M059J (cell line): ENCODE measurements at places on chromosomes 16 and 17. TPM values are rescaled to one million over a fixed set of nuclear protein-coding genes. Genes with fewer than 3 reads are reported as not detected.

SLC4A1 gene
- not detected in 2 replicates for total RNA-seq

KRT15 gene
- total RNA-seq = 6.3 and 10.2 TPM in 2 replicates

SRCAP gene
- total RNA-seq = 6.9 and 11.7 TPM in 2 replicates

ANKS4B gene
- not detected in 2 replicates for total RNA-seq

SLFN14 gene
- not detected in 2 replicates for total RNA-seq

TNFAIP1 gene
- 30.7 and 39.0 TPM in 2 replicates for total RNA-seq

DNAI2 gene
- total RNA-seq = not detected in 2 replicates

ARHGAP23 gene
- 8.5 and 32.0 TPM in 2 replicates for total RNA-seq

CYTH1 gene
- total RNA-seq = 5.9 and 13.8 TPM in 2 replicates

KRT36 gene
- 0.07 TPM in 1 of 2 replicates, not detected in the other for total RNA-seq

SNAI3 gene
- total RNA-seq = not detected in 2 replicates

PRSS33 gene
- not detected in 2 replicates for total RNA-seq

PTX4 gene
- total RNA-seq = not detected in 2 replicates

PHF12 gene
- total RNA-seq = 19.8 and 22.9 TPM in 2 replicates

PROCA1 gene
- total RNA-seq = 0.84 and 1.3 TPM in 2 replicates

MED13 gene
- total RNA-seq = 20.1 and 31.7 TPM in 2 replicates

FOXL1 gene
- 4.1 and 4.2 TPM in 2 replicates for total RNA-seq

CCDC154 gene
- total RNA-seq = 0.05 TPM in 1 of 2 replicates, not detected in the other

CBFA2T3 gene
- not detected in 2 replicates for total RNA-seq

ZNF385C gene
- 0.81 TPM in 1 of 2 replicates, not detected in the other for total RNA-seq

RNF166 gene
- 18.2 and 26.5 TPM in 2 replicates for total RNA-seq

MYH2 gene
- total RNA-seq = not detected in 2 replicates

DOC2A gene
- 0.52 and 0.62 TPM in 2 replicates for total RNA-seq

DYNLL2 gene
- total RNA-seq = 12.9 and 13.2 TPM in 2 replicates

IL17C gene
- not detected in 2 replicates for total RNA-seq

ZP2 gene
- total RNA-seq = not detected in 2 replicates

WNT9B gene
- total RNA-seq = not detected in 2 replicates

WSCD1 gene
- not detected in 2 replicates for total RNA-seq

SLC5A10 gene
- total RNA-seq = 0.27 TPM in 1 of 2 replicates, not detected in the other

IGF2BP1 gene
- 0.22 and 1.6 TPM in 2 replicates for total RNA-seq

TMEM88 gene
- total RNA-seq = 0.49 TPM in 1 of 2 replicates, not detected in the other

MFSD11 gene
- 15.8 and 16.4 TPM in 2 replicates for total RNA-seq

KCNH4 gene
- not detected in 2 replicates for total RNA-seq

VPS25 gene
- total RNA-seq = 88.5 and 97.4 TPM in 2 replicates

OTOP3 gene
- total RNA-seq = not detected in 2 replicates

SBK1 gene
- total RNA-seq = 0.07 TPM in 1 of 2 replicates, not detected in the other

KRTAP9-3 gene
- not detected in 2 replicates for total RNA-seq

HOXB5 gene
- 0.10 and 0.37 TPM in 2 replicates for total RNA-seq

ZNF213 gene
- 1.1 and 6.2 TPM in 2 replicates for total RNA-seq

KRT24 gene
- not detected in 2 replicates for total RNA-seq

FNDC8 gene
- total RNA-seq = not detected in 2 replicates

AANAT gene
- not detected in 2 replicates for total RNA-seq

NMT1 gene
- 83.4 and 95.0 TPM in 2 replicates for total RNA-seq

YPEL2 gene
- total RNA-seq = 1.7 and 2.7 TPM in 2 replicates

ZFP3 gene
- 2.2 and 3.2 TPM in 2 replicates for total RNA-seq

TBC1D3K gene
- not detected in 2 replicates for total RNA-seq

CMTM2 gene
- total RNA-seq = not detected in 2 replicates

ZSCAN10 gene
- total RNA-seq = not detected in 2 replicates

LLGL1 gene
- total RNA-seq = 24.3 and 38.0 TPM in 2 replicates

TBC1D3I gene
- total RNA-seq = 1.0 TPM in 1 of 2 replicates, not detected in the other

STAC2 gene
- 0.07 TPM in 1 of 2 replicates, not detected in the other for total RNA-seq

TEX14 gene
- total RNA-seq = not detected in 2 replicates

DPEP3 gene
- total RNA-seq = not detected in 2 replicates
